ENCODE measurements at places on chromosomes 16 and 17. TPM values are rescaled to one million over a fixed set of nuclear protein-coding genes. Genes with fewer than 3 reads are reported as not detected.

- DNase-seq: no peak
Observed at GRCh38 chr17:65297384-65297783, 160.2 kb downstream of the RGS9 start.

DNA sequence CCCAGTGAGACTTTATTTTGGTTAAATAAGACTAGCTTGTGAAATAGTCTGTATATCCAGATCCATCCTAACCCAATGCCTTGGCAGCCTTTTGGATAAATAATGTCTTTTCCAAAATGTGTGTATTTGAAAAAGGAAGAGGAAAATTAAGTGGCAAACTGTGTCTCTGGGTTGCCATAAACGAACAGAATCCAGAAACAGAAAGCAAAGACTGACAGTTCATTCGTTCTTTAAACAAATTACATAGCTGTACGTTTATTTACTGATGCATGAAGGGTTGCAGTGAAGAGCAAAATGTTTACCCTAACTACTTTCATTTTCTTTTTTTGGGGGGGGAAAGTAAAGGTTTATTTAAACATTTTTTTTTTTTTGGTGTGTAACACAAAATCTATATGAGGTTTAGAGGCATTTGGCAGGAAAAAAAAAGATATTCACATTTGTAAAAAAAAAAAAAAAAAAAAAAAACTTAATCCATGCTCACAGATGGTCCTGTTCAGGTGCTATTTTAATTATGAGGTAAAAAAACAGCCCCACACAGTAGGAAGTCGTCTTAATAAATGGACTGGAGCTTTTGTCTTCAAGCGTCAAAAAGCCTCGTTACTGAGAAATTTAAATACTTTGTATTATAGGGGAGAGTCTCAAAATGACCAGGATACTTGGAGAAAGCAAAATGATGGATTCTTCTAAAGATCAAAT is 245.9 kb downstream of the FTO start:
- no peak for DNase-seq

- DNase-seq: no peak
Observed at GRCh38 chr16:63050391-63050790, 1014.2 kb upstream of the CDH8 start.

- no peak for DNase-seq
Observed at GRCh38 chr17:73546770-73547536, 97.3 kb downstream of the SDK2 start.

- no peak for DNase-seq
Observed at GRCh38 chr17:39999067-39999466, 16.2 kb upstream of the CSF3 start.

- no peak for DNase-seq
Observed at GRCh38 chr17:1965556-1966273, 59.4 kb downstream of the RTN4RL1 start.

ACSM3 gene
- polyA plus RNA-seq: 121 TPM
